ENCODE measurements at places on chromosomes 6 and 20. TPM values are rescaled to one million over a fixed set of nuclear protein-coding genes. Genes with fewer than 3 reads are reported as not detected.

OPRM1 gene
- total RNA-seq = not detected

HBS1L gene
- total RNA-seq = 175 TPM

ADGB gene
- total RNA-seq = not detected

KCNB1 gene
- total RNA-seq = not detected

SPATA25 gene
- total RNA-seq = 0.46 TPM

ZNF165 gene
- 5.1 TPM for total RNA-seq

PPP1R16B gene
- total RNA-seq = 184 TPM

NFKBIE gene
- 19.8 TPM for total RNA-seq

TAAR5 gene
- total RNA-seq = not detected

FABP7 gene
- not detected for total RNA-seq

MOXD1 gene
- total RNA-seq = not detected

GJA10 gene
- total RNA-seq = not detected

HSPA1L gene
- total RNA-seq = 2.9 TPM

COL20A1 gene
- total RNA-seq = 0.50 TPM

SPDEF gene
- total RNA-seq = 0.16 TPM

TRIM40 gene
- not detected for total RNA-seq

GJA1 gene
- not detected for total RNA-seq

ADAM33 gene
- total RNA-seq = not detected

HLA-DMA gene
- total RNA-seq = 19.4 TPM

GRCh38 chr20:31643522-31643921 lies 5.8 kb downstream of the COX4I2 start:
- DNase-seq = no peak

DNA sequence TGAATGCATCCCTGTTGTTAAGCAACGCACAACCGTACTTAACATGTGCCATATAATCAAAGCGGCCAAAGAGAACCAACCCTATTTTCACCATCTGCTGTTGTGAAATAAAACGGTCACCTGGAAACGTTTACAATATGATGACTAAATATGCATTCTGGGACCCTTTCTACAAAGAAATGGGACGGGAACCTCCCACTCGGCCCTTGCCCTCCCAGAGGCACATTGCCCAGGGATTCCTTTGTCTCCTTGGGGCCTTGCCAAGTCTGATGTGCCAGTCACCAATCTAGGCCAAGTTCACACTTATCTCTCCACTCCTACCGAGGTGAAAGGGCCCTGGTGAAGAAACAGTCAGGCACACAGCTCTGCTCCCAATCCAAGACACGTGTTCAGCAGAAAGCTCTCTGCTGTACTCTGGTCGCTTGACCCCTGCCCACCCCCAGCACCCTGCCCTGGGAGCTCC lies 427.4 kb upstream of the JARID2 start:
- DNase-seq = no peak

- DNase-seq = no peak
These were observed 39.8 kb downstream of the PRR18 start for GRCh38 chr6:166268431-166268830.

DNA sequence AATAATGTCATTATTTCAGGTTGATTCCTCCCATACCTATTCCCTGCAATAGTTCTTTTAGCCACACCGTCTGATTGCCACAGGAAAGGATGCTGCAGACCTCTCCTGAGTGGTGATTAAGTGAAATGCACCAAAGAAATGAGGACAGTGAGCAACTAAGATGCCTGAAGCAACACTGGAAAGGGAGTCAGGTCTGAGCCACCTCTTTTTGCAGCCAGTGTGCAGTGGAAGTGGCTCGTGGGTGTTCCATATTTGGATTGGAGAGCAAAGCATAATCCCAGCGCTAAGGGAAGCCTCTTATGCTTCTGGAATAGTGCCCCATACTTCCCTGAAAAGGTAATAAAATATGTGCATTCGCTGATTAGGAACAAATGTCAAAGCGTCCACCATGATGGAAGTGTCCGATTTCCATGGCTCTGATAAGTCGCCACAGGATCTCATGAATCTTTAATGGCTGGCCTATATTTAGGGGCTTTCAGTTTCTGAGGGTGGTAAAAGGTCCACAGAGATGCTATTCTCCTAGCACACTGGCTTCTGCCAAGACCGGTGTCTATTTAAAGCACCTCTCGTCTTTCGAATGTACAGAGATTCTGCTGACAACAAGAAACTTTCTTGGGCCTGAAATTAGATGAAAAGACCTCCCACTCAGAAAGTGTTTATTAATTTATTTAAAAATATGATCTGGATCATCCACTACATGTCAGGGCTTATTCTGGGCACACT lies 253.9 kb downstream of the SLC24A3 start:
- no peak for DNase-seq

GRCh38 chr6:169236988-169237387 lies 16.7 kb downstream of the THBS2 start:
- no peak for DNase-seq

DNA sequence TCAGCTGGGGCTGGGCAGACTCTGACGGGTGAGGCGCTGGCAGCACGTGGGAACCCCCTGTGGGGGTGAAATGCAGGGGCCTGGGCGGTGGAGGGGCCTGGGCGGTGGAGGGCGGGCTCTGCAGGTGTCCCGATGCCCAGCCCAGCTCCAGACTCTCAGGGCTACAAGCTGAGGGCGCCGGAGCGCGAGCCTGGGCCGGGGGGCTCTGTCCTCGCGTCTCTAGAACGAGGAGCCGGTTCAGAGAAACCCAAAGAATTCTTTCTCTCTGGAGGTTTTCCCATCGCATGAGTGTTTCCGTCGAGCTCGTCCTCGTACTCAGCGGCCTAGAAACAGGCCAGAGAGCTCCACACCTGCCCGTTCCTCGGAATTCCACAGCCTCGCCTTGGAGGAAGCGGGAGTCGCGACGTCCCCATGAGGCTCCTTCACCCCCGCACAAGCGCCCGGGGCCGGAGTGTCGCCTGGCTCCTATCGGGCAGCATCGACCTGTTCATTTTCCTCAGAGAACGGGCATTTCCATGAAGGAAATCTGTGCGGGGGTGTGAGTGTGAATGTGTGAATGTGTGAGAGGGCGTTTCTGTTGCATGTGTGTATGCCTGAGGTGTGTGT lies 76.9 kb downstream of the SMOC2 start:
- no peak for DNase-seq

DNA sequence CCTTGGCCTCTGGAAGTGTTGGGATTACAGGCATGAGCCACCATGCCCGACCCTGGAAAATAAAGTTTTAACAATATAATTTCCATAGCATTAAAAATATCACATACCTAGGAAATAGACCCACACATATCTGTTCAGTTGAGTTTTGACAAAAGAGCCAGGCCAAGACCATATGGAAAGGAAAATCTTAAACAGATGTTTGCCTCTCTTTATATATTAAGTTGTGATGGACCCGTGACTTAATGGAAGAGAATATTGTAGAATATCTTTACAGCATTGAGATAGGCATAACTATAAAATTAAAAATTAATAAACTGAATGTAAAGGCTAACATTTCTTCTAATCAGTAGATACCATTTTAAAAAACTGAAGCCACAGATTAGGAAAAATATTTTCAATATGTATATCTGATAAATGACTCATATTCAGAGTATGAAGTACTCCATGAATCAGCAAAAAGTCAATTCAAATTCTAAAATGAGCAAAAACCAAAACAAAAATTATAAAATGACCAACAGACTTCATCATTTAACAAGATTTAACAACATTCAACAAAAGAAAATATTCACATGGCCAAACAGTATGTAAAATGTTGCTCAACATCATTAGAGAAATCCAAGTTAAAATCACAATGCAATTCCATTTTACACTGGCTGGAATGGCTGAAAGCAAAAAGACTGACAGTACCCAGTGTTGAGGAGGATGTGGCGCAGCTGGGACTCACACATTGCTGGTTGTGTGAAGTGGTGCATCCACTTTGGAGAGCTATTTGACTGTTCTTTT lies 43.3 kb downstream of the GTF2H5 start:
- DNase-seq = no peak

- no peak for DNase-seq
These were observed 95.7 kb downstream of the PRDM1 start for GRCh38 chr6:106181664-106182418.

GRCh38 chr20:57811374-57812020 lies 101.7 kb upstream of the PMEPA1 start:
- no peak for DNase-seq

DNA sequence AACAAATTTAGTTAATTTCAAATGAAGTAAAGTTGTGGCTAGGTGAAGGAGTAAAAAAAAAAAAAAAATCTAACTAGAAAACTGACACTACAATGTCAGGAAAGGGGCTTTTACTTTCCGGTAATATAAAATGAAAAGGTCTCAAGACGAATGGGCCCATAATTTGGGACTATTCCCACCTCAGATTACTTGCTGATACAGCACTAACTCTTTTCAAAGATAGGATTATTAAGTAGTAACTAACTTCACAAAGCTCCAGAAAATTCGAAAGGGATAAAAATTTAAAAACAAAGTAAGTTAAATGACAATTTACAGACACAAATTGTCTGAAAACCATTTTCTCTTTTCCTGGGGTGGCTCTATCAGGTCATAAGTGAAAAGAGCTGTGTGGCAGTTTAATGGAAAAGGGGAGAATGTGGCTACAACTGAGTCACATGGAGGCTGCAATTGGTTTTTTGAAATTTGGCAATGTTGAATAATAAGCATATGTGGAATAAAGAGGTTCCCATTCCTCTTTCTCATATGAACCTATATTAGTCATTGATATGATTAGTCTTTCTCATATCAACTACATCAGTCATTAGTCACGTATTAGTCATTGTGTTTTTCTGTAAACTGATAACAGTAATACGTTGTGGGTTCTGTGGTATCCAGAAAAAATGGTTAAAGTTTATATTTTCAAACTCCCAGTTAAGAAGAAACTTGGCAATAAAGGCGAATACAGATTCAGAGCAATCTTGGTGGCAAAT lies 78.0 kb downstream of the RWDD2A start:
- DNase-seq = no peak

GRCh38 chr6:40922281-40922680 lies 116.7 kb downstream of the UNC5CL start:
- DNase-seq = no peak

GRCh38 chr6:103404799-103405198 lies 1454.9 kb downstream of the HACE1 start:
- no peak for DNase-seq

DNA sequence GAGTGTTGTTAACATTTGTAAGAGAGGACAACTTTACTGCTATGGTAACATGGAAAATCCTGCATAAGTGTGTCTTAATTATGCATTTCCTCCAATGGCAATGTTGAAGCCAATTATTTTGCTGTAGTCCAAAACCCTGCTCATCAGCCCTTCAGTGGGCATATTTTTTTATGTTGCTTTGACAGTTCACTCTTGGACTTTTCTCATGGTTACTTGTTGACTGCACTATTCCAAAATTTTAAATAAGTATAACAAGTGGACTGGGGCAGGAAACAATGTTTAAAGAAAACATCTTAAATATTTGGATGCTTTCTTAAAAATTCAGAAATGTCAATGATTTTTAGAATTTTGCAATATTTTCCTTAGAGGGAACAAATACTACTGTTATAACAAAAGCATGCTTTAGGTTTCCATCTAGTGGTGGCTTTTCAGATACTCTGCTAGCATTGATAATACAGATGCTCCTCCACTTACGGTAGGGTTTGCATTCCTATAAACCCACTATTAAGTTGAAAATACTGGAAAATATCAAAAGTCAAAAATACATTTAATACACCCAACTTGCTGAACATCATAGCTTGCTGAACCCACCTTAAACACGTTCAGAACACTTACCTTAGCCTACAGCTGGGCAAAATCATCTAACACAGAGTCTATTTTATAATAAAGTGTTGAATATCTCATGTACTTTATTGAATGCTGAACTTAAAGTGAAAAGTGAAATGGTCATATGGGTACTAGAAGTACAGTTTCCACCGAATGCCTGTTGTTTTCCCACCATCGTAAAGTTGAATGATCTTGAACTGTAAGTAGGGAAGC lies 86.4 kb downstream of the ADGRG6 start:
- no peak for DNase-seq

DNA sequence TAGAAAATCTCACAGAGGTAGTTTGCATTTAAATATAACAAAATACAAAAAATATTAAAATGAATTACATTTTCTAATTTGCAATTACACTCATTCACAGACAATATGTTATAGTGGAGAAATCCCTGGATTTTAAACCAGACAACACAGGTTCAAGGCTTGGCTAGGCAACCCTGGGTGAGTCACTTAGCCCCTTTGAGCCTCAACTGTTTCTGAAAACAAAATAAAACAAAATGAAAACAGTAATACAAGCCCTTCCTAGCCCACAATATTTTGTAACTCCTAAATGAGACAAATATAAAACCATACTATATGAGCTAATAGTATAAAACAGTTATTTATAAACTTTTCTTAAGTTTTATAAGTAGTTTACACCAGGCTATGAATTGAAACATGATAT lies 41.0 kb downstream of the UQCC1 start:
- no peak for DNase-seq

DNA sequence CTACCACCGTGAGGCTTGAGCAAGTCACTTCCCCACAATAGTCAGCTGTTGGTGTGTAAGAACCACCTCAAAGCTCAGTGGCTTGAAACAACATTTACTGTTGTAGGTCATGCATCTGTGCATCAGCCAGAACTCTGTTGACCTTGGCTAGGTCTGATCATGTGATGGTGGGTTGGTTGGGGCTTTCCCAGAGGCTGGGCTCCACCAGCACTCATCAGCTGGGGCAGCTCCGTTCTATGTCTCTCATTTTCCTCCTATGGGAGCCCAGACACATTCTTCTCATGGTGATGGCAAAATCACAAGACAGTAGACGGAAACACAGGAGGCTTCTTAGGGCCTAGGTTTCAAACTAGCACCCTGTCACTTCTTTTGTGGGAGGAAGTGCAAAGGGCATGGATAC lies 42.8 kb upstream of the PSMF1 start:
- DNase-seq = no peak

GRCh38 chr20:31709939-31710338 lies 12.7 kb downstream of the BCL2L1 start:
- no peak for DNase-seq

DNA sequence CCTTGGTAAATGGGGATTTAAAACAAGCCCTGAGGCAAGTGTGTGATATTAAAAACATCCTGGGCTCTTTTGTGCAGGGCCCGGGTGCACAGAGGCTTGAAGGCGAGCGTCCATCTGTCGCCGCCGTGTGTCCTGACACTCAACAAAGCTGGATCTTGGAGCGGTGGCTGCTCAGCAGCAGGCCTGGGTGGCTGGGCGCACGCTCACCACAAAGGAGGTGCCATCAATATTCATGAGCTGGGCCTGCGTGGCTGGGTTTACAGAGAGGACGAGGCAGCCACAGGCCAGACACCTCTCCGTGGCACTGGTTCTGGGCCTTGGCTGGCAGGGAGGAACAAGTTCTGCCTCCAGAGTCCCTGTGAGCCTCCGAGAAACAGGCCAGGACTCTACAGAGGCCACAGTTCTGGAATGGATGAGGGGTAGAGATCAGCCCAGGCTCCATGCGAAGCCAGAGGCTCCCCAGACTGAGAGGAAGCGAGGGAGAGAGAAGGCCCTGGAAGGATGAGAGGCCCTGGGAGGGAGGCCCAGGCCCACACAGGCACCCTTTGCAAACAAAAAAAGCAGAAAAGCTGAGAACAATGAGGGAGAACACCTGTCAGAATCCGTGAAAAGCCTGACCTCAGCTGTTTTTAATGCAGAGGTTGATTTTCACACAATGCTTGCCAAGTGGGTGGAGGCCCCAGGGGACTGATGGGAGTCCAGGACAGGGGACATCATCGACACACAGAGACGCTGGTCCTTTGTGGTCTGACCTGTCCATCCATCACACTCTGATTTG lies 21.9 kb downstream of the BHLHE23 start:
- no peak for DNase-seq
